Stimulated activated CD8-positive, alpha-beta memory T cell treated with anti-CD3 and anti-CD28 coated beads, Interleukin-15, amount 100 ng/mL, for 48 hours (primary cell): ENCODE measurements at places on chromosomes 6 and 20.

- DNase-seq = no peak
Measured at GRCh38 chr6:138499303-138500018, at the start of gene NHSL1. Gene NHSL1, minus strand, starts transcription at chr6:138499494. Its CDS starts 204 bp downstream, at chr6:138499290.

GRCh38 chr20:18666803-18667415, 79.1 kb downstream of the DTD1 start:
- DNase-seq = no peak

DNA sequence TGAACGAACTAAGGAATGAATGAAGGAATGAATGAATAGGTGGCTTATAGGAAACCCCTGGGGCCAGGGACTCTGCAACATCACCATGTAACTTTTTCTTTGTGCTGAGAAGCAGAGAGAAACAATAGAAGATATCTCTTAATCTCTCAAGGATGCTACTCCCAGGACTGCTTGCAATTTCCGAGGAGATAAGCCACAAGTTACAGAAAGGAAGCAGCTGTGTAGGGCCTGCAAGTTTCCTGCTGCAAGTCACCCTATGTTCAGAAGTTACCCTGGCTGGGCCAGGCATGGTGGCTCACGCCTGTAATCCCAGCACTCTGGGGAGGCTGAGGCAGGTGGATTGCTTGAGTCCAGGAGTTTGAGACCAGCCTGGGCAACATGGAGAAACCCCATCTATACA, 7.3 kb upstream of the MAVS start:
- DNase-seq = no peak

DNA sequence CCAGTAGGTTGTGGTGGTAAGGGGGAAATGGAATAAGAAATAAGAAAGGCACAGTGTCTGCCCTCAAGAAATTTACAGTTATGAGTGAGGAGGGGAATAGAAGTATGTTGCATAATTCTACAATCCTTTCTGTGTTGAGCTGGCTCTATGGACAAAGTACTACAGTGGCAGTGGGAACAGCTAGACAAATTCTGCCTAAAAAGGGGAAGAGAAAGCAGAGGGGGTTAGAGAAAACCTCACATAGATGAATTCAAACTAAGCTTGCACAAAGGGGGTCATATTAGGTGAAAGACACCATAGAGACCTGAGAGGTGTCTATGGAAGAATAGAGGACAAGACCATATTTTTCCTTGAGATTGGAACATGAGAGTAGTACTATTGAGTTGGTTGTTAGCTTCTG, 146.9 kb upstream of the VGLL2 start:
- no peak for DNase-seq

- DNase-seq = no peak
Measured at GRCh38 chr20:57786304-57786932, 76.6 kb upstream of the PMEPA1 start.

DNA sequence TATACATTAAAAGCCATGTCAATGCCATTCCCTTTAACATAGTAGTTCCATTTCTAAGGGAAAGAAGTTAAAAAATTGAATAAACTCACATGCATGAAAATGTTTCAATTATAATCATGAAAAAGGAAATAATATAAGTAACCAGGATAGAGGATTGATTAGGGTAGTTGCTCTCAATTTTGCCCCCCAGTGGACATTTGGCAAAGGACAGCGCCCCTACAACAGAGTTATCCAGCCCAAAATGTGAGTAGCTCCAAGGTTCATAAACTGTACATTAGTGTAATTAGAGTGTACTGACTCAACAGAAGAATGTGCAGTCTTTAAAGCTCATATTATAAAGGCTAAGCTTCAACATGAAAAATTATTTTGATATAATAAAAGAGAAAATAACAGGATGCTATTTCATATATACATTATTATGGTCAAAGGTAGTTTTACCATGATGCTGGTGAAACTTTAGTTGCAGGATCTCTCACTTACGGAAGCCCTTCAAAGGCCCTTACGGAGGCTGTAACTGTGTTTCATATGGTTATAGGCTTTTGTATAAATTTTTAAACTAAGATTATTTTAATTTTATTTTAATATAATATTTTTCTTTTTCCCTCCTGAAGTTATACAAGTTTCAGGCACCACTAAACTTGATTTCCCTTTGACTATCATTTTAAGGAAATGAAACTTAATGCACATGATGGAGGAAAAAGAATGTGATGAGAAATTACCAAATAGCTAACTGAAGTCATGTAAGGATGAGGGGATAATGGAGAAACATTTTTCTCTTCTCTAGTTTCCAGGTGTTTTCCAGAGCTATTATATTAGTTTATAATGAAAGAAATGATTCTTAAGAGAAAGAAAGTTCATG, 403.6 kb downstream of the PLCB1 start:
- DNase-seq = no peak

DNA sequence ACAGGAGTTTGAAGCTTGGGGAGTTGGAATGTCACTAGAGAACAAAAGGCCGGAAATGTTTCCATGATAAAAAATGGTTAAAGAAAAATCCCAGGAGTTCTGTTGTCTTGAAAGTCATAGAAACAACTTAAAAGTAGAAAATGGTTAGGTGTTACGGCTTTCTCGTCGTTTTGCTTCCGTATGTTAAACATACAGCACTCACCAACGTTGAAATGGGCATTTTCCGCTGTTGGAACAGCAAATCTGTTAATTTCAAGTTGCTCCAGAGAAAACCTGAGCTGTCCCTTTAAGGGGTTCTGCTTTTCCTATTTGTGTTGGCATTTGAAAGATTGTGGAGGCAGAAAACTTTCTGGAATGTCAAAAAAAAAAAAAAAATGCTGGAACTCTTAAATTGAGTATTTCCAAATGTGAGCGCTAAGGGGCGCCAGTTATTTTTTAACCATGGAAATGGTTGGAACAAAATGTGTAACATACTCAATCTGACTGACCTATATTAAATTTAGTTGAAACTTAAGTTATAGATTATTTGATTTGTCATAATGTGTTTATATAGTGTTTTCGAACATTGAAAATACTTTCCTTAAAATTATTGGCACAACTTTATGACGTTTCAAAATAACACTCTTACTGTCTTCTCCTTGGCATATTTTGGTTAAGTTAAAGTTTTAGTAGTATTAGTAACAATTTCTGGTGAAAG, 2.2 kb downstream of the QKI start:
- DNase-seq = no peak

DNA sequence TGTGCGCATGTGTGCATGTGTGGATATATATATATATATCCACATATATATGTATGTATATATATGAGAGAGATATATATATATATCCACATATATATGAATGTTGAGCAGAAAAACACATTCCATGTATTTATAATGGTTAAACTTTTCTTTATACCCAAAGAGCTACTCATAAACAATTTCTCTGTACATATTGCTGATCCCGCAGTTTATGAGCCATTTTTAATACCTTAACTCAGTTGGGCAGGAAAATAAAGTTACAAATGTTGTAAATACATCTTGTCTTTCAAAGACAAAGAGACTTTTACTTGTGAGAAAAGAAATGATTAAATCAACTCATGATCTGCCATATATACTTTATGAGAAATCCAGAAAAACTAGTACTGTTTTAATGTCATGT, 18.1 kb upstream of the EPHA7 start:
- no peak for DNase-seq

DNA sequence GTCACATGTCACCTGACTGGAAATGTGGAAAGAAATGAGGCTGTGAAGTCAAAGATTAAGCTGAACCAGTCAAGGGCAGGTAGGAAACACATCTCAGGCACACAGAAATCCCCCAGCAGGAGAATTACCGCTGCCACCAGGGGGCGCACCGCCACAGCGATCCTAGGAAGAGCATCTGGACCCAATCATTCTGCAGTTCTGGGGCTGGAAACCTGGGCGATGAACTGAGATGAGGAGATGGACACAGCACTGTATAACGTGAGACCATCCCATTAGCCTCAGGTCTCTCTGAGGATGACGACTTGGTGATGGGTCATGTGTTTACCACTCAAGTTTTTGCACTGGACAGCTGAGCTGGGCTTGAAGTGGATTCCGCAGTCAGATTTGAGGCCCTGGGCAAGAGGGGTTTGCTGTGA, 6.5 kb upstream of the SLC24A3 start:
- DNase-seq = peak; percentile 24
